Small intestine (tissue), 16 donors: ENCODE measurements at places on chromosomes 12 and 14.

DNA sequence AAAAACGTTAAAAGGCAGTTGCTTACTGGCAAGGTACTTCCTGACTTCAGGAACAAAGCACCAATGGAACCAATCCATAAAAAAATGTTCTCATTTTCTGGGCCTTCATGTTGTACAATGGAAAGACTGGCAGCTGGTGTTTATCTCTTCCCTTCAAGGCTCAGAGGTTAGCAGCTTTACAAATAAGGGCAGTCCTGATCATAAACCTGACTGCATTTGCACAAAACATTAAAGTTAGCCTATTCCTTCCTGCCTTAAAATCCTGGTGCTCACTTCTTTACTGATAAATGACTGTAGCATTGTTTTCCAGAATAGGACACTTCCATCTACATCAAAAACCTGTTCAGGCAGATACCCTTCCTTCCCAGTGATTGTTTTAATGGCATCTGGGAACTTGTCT is 19.2 kb downstream of the IL26 start:
- DNase-seq: no peak

DNA sequence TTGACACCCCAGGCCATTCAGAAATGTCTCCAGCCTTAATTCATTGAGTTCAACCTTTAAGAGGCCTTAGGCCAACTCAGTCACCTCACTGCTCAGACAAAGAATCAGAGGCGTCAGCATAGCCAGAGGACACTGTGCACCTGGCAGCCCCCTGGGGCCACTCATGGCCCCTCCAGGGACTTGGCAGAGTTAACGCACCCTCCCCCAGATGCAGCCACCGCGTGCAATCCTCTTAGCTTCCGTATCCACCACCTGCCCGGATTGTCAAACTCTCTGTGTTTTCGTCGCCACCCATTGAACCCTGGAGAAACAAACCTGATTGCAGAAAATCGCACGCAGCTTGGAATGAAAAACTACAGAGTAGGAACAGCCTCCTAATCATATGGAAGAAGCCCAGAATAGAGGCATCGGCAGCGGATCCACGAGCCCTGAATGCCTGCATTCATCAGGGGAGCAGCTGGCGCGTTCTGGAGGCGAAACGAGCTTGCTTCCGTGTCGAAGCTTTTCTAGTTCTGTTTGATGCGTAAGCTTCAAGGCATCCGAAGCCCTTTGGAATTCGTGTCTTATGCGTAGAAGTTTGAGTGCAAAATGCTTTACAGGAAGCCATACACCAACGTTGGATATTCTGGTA is 22.4 kb downstream of the BRI3BP start:
- no peak for DNase-seq

DNA sequence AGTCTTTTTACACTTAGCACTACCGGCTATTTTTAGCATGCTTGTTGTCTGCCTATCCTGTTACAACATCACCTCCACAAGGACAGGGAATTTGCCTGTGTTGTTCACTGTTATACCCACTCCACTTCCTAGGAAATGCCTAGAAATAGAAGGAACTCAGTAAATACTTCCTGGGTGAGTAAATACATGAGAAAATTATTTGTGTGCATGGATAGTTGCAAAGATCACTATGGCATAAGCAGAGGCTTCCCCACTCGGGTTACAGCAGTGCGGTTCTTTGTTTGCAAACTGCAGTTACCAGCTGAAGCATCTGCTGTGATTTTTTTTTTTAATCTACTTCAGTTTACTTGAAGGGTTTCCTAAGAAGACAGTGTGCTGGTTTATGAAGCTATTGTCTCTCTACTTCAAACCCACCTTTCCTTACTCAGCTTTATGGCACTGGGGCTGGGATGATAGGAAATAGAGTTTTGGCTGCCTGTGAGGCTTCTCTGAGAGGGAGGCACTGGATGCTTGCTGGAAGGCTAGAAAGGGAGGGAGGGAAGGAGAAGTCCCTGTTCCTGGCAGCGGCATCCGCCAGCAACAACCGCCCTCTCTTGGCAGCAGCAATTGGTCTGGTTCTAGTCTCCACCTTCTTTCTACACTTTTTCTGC is 29.0 kb downstream of the PDE6H start:
- DNase-seq: no peak

DNA sequence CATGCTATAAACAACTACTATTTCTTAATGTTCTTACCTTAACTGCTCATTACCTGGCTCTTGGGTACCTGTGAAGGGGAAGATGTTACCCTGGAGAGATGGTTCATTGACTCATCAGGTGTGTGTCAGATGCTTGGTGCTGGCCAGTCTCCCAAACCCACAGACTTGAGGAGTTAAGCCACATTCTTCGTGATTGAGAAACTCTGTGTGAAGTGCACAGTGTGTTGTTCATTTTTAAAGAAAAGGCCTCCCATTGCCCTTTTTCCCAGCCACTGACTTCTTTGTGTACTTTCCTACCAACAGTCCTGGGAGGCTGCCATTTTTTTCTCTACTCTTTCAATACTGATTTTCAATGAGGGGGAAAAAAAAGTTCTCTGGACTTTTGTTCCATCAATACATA is 3.2 kb downstream of the MGST1 start:
- no peak for DNase-seq
